ENCODE measurements at places on chromosomes 13 and 19.

DNA sequence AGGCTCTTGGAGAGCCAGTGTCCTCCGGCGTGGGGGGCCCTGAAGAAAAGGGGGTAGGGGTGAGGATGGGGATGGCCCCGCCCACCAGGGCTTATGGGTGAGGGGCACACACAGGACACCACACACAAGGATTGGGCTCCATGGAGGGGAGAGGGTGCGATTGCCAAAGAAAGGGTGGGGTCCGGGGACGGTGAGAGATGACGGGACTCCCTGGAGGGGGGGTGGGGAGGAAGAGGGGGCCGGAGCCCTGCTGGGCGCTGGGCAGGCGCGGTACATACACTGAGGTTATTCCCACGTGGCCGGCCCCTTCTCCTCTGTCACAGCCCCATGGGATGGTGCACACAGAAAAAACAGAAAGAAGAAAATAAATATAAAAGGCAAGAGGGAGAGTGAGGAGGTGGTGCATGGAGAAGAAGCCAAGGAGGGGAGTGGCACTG is 60.1 kb downstream of the IER2 start:
- DNase-seq = no peak

DNA sequence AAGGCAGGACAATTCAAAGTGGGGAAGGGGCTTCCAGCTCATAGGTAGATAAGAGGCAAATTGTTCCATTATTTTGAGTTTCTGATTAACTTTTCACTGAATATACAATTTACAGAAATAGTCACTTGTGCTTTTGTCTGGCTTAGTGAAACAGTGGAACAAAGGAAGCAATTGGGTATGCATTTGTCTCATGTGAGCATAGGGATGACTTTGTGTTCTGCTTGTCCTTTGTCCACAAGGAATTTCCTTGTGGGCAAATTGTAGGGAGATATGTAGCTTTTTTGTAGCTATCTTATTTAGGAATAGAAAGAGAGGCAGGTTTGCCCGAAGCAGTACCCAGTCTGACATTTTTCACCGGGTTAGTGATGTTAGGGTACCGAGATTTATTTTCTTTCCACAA is 1224.8 kb downstream of the SLITRK1 start:
- no peak for DNase-seq

- no peak for DNase-seq
Observed at GRCh38 chr13:28140433-28141125, 2.2 kb downstream of the PAN3 start.

DNA sequence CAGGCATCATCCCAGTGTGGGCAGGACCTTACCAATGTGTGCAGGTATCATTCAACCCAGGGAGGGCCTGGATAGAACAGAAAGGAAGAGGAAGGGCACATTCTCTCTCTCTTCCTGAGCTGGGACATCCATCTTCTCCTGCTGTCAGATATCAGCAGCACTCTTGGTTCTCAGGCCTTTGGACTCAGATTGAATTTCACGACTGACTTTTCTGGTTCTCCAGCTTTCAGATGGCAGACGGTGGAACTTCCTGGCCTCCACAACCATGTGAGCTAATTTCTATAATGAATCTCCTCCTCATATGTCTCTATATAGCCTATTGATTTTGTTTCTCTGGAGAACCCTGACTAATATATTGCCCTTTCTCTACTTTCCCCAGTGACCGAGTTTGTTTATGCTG is 77.3 kb downstream of the OLFM4 start:
- no peak for DNase-seq

DNA sequence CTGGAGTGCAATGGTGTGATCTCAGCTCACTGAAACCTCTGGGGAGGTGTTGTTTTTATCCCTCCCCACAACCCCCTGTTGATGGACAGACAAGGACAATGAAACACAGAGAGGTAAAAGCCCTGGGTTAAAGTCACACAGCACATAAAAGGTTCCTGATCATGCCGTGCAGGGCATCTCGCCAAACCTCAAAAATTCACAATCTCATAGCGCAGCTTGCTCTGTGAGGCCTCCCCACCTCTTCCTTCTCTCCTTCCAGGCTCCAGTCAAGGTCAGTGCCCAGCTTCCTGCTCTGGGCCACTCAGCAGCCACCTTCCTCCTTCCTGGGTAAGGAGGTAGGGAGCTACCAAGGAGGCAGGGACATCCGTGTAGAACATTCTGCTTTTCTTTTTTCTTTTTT is 2.3 kb downstream of the FUT2 start:
- no peak for DNase-seq

DNA sequence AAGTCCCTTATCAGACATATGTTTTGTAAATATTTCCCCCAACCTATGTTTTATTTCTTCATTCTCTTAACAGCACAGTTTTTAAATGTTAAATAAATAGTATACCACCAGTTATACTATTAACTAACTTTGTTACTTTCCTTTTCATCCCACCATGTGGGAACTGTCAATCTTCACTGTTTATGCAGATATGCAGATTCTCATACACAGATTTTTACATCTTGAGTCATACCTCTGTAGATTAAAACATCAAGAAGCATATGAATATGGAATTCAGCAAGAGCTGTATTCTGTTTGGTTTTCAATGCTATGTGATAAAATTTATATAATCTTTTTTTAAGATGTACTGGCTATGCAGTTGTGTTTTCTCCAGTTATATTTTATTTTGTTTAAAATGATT is 566.3 kb downstream of the LIG4 start:
- no peak for DNase-seq

GRCh38 chr19:36423925-36424324 is 5.5 kb upstream of the ZFP82 start:
- DNase-seq = no peak

Measured in activated CD8-positive, alpha-beta memory T cell treated with anti-CD3 and anti-CD28 coated beads for 1 hour (primary cell).